ENCODE measurements at places on chromosomes 7 and 10.
A peak's percentile ranks its signal among the peaks of the same experiment; 100 is the strongest.

DNA sequence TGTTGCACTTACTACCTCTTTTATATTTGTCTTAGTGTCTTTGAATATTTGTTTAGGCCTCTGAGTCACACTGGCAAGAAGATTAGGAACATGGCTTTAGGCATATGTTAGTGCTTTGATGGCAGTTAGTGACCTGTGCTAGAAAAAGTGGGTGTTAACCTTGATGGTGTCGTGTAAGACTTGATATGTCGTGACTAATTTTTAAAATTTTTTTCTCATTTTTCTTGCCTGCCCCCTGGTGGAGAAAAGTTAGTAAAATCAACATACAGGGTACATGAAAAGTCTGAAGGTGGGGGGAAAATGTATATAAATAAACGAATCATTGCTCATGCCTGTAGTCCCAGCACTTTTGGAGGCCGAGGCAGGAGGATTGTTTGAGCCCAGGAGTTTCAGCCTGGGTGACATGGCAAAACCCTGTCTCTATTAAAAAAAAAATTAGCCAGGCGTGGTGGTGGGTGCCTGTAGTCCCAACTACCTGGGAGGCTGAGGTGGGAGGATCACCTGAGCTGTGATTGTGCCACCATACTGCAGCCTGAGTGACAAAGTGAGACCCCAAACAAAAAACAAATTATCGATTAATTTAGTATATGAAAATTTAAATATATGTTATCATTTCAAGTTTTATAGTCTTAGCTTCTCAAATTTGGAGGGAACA, 44.6 kb downstream of the TAX1BP1 start:
- peak; percentile 27 for DNase-seq

DNA sequence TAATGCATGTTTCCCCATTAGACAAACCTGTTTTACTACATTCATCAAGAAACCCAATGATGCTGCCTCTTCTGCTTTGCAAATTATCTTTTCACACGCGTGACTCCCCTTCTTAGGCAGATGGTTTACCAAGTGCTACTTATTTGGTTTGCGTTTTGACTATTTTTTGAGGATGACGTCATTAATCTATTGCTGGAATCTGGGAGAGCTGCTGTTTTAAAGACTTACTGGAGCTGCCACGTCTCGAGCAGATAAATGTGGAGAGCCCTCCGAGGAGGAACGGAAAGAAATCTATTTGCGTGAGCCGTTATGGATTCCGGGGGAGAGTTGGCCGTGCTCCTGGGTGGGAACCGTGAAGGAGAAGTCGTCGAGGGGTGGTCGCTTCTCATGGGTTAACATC, 19.7 kb downstream of the INSYN2A start:
- no peak for DNase-seq

- DNase-seq = no peak
These were observed 30.1 kb downstream of the TPK1 start for GRCh38 chr7:144805627-144806239.

- DNase-seq = no peak
These were observed 102.1 kb upstream of the MDFIC start for GRCh38 chr7:114819616-114820362.

- DNase-seq = no peak
These were observed 788 bp upstream of the CACNA2D1 start for GRCh38 chr7:82444220-82444909.

- DNase-seq = no peak
These were observed 129.4 kb downstream of the PLPP4 start for GRCh38 chr10:120586471-120586872.

DNA sequence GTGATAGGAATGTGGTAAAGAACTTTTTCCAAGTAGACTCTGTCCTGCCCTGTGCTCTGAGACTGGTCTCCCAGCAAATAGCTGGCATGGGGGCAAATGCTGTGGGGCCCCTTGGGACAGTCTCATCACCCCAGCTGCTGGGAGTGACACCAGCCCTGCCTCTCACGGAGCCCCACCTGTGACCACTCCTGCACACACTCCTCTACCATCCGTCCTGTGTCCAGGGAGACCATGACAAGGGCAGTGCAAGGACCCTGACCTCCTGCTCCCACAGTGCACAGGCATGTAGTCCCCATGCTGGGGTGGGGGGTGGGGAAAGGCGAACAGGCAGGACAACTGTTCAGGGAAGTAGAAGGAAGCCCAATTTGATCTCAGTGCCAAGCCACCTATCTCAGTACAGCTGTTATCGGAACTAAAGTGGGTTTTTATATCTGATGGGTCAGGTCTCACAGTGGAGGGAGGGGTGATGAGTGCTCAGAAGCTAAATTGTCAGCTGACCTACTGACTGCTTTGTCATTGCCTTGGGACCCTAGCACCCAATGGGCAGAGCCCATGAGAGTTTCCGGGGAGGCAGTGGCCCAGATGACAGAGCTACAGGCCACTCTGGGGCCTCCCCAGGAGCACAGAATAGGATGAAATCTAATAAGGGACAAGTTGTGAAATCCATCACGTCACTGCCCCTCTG, 24.5 kb downstream of the VSTM4 start:
- no peak for DNase-seq

- no peak for DNase-seq
These were observed 29.3 kb upstream of the HECTD2 start for GRCh38 chr10:91380873-91381256.

- DNase-seq = no peak
These were observed 44.4 kb upstream of the SLF2 start for GRCh38 chr10:100868382-100868781.

DNA sequence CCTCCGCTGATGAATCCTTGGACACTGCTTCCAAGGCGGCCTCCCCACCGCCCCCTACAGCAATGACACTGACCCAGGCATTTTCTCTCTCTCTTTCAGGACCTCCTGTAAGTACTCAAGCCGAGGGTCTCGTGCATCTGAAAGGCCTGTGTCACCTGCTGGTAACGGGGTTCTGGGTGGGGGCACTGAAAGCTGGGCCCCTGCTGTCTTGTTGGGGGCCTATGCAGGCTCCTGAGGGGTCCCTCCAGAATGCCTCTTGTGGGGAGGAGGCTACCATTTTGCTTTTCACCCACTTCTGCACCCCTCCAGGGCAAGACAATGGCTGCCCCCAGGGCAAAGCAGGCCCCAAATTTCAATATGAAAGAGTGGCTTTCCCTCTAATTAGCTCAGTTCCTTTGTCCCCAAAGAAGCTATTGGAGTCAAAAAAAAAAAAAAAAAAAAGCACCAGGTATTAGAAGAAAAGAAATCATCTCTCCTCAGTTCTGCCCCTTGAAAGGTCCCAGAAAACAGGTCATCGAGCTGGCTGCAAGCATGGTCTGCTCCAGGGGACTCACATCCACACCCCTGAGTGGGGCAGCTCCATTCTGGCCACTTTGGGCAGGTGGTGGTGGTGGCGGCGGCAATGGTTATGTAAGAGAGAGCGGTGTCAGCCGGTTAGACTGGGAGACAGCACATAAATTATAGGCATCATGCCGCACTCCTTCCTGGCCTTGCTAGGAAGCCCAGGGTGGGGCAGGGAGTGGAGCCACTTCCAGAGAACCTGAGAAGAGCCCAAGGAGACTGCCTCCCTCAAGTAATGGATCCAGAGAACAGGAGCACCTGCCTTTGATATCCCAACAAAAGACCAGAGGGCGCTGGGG, 66.2 kb downstream of the COL13A1 start:
- DNase-seq = no peak

- no peak for DNase-seq
These were observed 40.8 kb downstream of the CHST15 start for GRCh38 chr10:124052561-124052960.

DNA sequence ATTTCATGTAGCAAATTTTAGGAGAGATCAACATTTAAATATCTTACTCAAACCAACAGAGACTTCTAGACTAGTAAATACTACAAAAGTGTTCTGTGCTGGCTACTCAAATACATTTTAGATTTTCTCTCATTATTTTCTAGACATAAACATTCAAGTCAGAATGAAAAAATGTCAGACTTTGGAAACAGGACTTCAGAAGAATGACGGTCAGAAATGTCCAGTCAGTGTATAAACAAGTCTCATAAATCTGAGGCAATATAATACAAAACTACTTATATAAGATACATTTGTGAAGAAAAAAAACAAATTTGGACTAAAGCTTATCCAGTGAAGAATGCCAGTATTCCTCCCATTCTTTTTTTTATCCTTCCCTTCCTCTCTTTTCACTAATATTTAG, 25.9 kb downstream of the RNLS start:
- DNase-seq = no peak

DNA sequence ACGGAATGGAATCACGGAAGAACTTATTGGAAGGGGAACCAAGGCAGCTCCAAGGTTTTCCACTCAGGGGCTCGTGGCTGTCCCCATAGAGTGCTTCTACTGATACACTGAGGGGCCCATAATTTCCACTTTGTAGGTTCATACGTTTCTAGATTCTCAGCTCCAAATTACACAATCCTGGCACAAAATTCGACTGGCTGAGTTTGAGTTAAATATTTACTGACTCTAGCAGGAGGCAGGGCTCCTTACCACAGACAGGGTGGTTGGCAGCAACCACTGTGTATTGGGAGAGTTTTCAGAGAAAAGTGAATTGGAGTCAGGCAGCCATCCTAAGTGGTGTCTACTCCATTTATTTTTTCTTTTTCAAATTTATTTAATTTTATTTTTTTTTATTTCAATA, 55.4 kb upstream of the SEC61G start:
- DNase-seq = no peak

GRCh38 chr10:37872955-37873354, 15.5 kb upstream of the ZNF248 start:
- DNase-seq = no peak

GRCh38 chr7:19139706-19140327, 5.4 kb downstream of the FERD3L start:
- no peak for DNase-seq

DNA sequence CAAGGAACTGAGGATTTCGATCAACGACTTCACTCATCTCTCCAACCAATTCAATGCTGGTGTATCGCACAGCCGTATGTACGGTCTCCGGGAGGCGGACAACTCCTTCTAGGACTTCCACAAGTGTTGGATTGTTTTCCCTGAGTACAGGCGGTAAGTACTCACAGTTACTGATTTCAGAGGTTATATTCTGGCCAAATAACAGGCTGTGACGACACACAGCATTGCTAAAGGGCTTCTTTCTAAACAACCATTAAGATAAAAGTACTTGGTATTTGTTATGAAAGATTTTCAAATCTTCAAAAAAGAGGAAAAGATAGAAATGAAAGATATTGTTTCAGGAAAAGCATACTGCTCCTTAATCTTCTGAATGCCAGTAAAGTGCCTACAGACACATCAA, 52.2 kb downstream of the IRF5 start:
- DNase-seq = no peak

GRCh38 chr10:117612113-117612512, 69.6 kb downstream of the EMX2 start:
- no peak for DNase-seq

- peak; percentile 52 for DNase-seq
These were observed 310.9 kb downstream of the CCDC3 start for GRCh38 chr10:12690525-12691126.

DNA sequence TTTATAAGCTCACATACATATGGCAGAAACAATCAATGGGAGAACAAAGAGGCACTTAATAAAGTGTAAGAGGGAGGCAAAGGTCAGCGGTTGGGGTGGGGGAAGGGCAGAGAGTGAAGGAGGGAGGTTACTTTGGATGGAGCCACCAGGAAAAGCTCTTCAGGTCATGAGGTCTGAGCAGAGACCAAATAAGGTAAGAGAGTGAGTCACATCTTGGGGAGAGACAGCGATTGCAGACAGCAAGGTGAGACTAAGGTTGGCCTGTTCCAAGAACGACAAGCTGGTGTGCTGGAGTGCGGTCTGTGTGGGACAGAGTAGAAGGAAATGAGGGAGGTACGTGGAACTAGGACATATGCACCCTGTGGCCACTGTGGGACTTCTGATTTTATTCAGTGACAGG, 74.3 kb upstream of the TOMM7 start:
- DNase-seq = no peak

DNA sequence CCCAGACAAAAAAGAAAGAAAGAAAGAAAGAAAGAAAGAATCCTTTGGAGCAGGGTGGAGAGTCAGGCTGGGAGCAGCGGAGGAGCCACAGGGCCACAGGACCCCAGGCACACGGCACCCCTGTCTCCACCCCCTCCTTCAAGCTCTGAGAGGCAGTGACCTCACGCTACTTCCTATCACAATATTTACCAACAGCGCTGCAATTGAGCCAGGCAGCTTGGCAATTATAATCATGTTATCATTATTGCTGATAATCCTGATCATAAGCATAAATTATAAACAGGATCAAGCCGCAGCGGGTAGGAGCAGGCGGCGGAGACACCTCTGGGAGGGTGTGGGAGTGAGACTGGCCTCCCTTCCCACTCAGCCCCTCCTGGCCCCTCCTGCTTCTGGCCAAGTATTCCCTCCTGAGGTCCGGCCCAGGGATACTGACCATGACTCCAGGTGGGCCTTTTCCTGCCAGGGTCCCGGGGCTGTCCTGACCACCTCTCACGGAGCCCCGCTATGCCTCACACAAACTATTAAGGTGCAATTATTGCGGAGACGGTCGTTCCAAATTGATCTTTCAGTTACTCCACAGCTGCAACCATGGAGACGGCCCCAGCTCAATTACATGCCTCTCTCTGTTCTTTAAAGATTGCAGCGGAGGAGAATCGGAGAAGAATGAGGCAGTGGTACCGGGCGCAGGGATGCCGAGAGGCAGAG, 10.0 kb upstream of the GTF2IRD1 start:
- no peak for DNase-seq

GRCh38 chr10:112335111-112335867, 38.6 kb upstream of the ACSL5 start:
- DNase-seq = no peak

GRCh38 chr10:70903262-70903921, 15.0 kb upstream of the PCBD1 start:
- peak; percentile 48 for DNase-seq

GRCh38 chr7:33107136-33108066, 1.8 kb downstream of the RP9 start:
- peak; percentile 38 for DNase-seq

DNA sequence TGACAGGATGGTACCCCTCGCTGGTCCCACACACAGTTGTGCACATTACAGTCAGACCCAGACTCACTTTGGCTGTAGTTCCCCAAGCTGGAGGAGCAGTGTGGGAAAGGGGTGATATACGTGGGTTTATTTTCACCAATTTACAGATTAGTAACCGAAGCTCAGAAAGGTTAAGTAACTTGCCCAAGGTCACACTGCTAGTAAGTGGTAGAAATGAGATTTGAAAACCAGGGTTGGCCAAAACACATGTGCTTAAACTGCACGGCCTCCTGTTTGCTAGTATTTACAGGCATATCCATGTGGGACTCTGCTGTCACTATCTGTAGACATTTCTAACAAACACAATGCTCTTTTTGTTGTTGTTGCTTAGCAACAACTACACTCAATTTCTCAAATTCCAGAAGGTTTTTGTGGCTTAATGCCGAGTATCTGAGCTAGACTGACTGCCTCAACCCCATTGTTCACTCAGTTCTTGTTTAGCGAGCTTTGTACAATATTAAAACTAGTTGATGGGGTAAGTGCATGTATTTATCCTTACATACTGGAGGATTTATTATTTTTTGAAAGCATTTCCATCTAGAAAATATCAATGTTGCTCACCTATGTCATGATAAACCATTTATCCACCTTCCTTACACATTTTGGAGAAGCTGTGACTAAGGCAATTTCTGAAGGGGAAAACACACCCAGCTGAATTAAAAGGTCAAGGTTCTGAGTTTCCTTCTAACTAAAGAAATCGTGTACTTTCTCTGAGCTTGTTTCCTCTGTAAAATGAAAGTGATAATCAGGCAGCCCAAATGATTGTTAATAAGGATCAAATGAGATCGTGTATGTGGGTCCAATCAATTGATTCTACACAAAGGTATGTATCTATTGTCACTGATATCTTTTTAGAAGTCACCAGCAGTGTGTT, 5.3 kb upstream of the TMEM139 start:
- peak; percentile 77 for DNase-seq

- DNase-seq = no peak
These were observed 742.8 kb downstream of the GRID1 start for GRCh38 chr10:85623758-85624157.
